ENCODE measurements at places on chromosomes 2 and 18.

- DNase-seq: no peak
Observed at GRCh38 chr2:121875585-121876185, 120.2 kb downstream of the TSN start.

GRCh38 chr18:76388891-76389423, 106.1 kb downstream of the ZNF516 start:
- no peak for DNase-seq

GRCh38 chr2:219286436-219287115, 7.4 kb downstream of the DNAJB2 start:
- DNase-seq: no peak

DNA sequence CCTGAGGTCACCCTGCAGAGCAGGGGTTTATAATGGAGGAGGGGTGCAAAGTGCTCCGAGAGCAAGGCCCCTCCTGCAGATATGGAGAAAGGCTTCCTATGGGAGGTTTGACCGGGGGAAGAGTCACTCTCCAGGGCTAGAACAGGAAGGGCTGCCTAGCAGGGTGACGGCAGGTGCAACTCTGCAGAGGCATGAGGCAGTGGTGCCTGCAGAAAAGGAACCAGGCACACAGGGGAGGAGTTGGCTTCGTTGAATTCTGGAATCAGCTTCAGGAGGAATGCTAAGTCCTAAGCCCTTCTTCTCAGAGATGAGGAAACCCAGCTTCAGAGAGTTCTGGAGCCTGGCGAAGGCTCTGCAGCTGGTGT, 17.5 kb upstream of the HPCAL1 start:
- DNase-seq: no peak

DNA sequence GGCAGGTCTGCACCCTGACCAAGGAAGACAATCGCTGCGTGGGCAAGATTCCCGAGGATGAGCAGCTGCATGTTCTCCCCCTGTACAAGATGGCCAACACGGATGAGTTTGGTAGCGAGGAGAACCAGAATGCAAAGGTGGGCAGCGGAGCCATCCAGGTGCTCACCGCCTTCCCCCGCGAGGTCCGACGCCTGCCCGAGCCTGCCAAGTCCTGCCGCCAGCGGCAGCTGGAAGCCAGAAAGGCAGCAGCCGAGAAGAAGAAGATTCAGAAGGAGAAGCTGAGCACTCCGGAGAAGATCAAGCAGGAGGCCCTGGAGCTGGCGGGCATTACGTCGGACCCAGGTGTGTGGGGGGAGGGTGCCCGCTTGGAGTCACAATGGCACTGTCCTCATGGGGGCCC, 48.4 kb downstream of the BOLA3 start:
- no peak for DNase-seq
